Natural killer cell treated with Interleukin-12 subunit alpha and Interleukin-12 subunit beta and Interleukin-15 and Interleukin-18, amount 100 ng/mL, for 72 hours (primary cell): ENCODE measurements at places on chromosomes 1 and 21. TPM values are rescaled to one million over a fixed set of nuclear protein-coding genes. Genes with fewer than 3 reads are reported as not detected.

The FCRL5 gene
- not detected for total RNA-seq

The F13B gene
- not detected for total RNA-seq

GRCh38 chr1:223557130-223557475 lies 108.4 kb downstream of the CAPN8 start:
- H3K36me3 ChIP-seq, result no peaks in the 10 kb centered on the region
- peaks cover 3% of the 10 kb centered on the region for H3K27me3 ChIP-seq
- H3K27ac ChIP-seq, result no peak overlapping the region
- H3K4me3 ChIP-seq, result no peak overlapping the region
- DNase-seq, result no peak
- no peaks in the 10 kb centered on the region for H3K4me1 ChIP-seq

- H3K4me1 ChIP-seq, result no peaks in the 10 kb centered on the region
- no peaks in the 10 kb centered on the region for H3K36me3 ChIP-seq
- H3K4me3 ChIP-seq, result no peak overlapping the region
- H3K27ac ChIP-seq, result no peak overlapping the region
These were observed 491.7 kb downstream of the SETD4 start for GRCh38 chr21:35568643-35569042.

DNA sequence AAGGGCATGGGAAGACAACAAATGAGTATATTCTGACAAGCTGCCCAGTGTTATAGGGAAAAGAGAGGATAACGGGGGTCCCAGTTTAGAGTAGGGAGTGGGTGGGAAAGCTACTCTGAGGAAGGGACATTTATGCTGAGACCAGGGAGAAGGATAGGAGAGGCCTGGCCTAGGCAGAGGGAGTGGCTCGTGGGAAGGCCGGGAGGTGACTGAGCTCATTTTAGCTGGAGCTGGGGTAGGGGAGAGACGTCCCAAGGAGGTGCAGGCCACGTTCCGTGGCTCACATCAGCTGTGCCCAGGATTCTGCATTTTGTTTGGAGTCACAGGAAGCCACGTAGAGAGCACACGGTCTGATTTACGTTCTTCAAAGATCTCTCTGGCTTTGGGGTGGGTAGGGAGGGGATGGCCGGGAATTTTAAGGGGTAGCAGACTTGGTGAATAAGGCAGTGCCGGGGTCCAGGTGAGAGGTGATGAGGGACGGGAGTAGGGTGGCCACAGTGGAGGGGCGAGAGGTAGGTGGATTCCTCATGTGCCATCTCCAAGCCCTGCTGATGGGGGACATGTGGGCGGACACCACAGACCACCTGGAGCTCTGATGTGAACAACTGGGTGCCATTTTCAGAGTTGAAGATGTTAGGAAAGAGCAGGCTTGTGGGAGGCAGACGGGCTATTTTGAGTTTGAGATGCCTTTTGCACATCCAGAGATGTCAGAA lies 4.7 kb downstream of the TINAGL1 start:
- no peaks in the 10 kb centered on the region for H3K4me1 ChIP-seq
- no peaks in the 10 kb centered on the region for H3K36me3 ChIP-seq
- peaks cover 6% of the 10 kb centered on the region for H3K27me3 ChIP-seq
- H3K4me3 ChIP-seq, result no peak overlapping the region

DNA sequence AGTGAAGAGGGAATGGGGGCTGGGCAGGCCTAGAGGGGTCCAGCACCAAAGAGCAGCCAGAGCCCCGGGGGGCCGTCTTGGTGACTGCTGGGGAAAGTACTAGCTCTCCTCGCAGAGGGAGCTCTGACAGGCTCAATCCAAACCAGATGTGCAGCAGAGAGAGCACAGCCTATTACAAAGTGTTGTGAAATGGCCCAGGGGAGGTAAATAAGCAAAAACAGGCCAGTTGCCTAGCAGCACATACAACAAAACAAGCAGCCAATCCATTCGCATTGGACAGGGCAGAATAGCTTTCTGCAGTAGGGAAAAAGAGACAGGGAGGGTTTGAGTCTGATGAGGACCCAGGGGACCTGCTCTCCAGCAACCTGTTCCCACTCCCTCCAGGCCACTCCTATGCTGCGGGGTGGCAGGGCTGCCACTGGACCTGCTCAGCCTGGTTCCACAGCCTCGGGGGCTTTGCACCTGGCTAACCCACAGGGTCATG lies 239.6 kb upstream of the FGGY start:
- DNase-seq, result no peak
- no peak overlapping the region for H3K4me3 ChIP-seq
- no peaks in the 10 kb centered on the region for H3K27me3 ChIP-seq
- H3K36me3 ChIP-seq, result no peaks in the 10 kb centered on the region
- H3K4me1 ChIP-seq, result peaks cover 14% of the 10 kb centered on the region

DNA sequence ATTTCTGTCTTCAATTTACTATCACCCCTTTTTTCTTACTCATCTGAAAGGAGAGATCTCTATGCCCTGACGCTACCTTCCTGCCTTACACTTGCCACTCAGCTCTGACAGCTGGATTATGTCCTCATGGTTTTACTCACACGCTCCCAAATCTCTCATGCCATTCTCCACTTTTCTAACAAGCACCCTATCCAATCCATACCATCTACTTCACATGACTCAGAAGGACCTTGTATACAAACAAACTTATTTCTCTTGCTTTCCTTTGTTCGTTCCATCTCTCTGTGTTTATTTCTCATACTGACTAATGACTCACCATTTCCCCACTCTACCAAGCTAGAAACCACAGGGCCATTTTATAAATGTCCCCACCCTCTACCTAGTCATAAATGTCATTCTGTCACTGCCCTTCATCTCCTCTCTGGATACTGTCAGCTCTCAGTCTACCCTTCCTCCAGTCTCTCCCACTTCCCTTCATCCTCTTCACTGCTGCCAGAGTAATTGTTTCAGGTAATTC lies 87.3 kb downstream of the USP24 start:
- DNase-seq, result peak; percentile 71
- peaks cover 49% of the 10 kb centered on the region for H3K4me1 ChIP-seq
- peaks cover 43% of the 10 kb centered on the region for H3K36me3 ChIP-seq
- H3K27me3 ChIP-seq, result no peaks in the 10 kb centered on the region

DNA sequence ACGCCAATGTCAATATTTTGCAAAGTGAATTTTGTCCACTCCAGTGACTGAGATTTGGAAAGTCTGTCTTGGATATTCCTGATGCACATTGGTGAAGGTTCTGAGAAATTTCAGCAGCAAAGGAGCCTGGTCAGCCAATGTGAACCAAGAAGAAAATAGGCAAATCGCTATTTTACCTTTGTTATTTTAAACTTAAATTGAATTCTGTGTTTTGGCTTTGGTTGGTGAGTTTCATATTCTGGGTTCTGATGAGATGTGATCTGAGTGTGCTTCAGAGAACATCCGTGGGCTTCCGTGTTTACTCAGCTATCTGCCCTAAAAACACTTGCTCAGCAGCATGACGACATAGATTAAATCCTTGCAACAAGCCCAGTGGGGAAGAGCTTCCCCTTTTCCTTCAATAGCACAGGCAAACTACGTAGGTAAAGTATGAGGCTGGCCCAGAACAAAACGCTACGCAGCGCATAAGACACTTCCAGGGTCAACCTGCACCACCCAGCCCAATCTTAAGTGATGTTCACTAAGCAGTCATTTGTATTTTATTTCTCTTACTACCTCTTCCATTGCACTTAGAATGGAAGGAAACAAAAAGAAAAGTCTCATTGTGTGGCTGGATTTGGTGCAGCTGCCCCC lies 176.4 kb upstream of the KAZN start:
- H3K36me3 ChIP-seq, result no peaks in the 10 kb centered on the region
- DNase-seq, result no peak

- H3K27me3 ChIP-seq, result peaks cover 18% of the 10 kb centered on the region
- no peak overlapping the region for H3K27ac ChIP-seq
- no peaks in the 10 kb centered on the region for H3K36me3 ChIP-seq
- H3K4me3 ChIP-seq, result no peak overlapping the region
These were observed 121.3 kb downstream of the GRIK3 start for GRCh38 chr1:36913016-36913415.
